ENCODE measurements at places on chromosomes 2 and 18.
A peak's percentile ranks its signal among the peaks of the same experiment; 100 is the strongest.

DNA sequence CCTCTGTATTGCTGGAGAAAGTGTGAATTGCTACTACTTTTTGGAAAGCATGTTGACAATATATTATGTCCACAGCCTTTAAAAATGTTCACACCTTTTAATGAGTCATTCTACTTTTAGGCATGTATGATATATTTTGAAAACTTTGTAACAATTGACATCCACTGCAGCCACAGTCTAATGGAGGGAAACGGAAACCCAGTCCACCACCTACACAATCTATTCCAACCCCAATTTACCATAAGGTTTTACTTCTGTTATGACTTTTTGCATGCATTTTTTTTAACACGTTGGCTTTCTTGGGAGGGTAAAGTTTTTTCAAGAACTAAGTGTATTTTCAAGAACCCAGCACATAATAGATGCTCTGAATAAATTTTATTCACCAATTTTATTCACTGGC is 38.5 kb upstream of the ATP8B1 start:
- no peak for DNase-seq

GRCh38 chr2:200741468-200742202 is 70.1 kb upstream of the BZW1 start:
- no peak for DNase-seq

- no peak for DNase-seq
Observed at GRCh38 chr2:219569041-219569440, 2.3 kb downstream of the OBSL1 start.

GRCh38 chr2:54353216-54353615 is 97.2 kb upstream of the TSPYL6 start:
- DNase-seq: no peak

DNA sequence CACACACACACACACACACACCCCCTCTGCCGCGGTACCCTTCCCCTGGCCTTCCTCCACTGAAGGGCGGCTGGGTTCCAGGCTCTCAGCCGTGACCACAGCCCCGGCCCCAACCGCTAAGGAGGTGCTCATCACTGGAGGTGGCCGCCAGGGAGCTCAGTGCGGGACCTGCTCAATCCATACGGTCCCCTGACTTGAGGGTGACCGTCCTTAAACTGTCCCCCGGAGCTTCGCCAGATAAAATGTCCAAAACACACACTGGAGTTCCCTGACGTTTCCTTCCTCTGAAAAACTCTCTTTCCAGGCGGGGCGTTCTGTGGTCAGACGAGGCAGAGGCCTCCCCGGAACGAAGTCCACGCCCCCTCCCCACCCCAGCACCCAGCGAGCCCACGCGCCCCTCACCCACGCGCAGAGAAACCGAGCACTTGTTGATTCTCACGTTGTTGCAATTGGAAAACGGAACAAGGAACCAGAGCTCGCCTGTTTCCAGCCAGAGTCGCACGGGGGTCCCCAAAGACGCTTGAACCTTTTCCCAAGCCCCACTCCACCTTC is 1.4 kb downstream of the MBP start:
- DNase-seq: no peak

DNA sequence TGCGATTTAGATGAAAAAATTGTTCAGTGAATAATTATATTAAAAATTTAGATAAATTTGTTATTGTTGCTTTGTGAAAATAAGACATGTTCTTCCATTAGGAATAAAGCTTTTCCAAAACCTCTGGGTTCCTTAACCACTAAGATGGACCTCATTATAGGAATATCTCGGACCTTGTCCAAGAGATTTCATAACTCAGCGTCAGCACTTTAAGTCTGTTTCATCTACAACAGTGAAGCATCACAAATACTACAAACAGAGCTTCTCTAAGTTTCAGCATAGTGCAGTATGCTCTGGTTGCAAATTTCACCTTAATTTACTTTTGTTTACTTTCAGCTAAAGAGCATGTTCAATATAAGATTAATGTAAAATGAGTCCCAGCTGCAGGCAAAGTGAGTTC is 150.3 kb downstream of the UBE2E3 start:
- no peak for DNase-seq

- DNase-seq: no peak
Observed at GRCh38 chr18:48656176-48656575, 117.3 kb downstream of the CTIF start.

GRCh38 chr18:48541026-48541746 is 2.4 kb downstream of the CTIF start:
- DNase-seq: peak; percentile 27

GRCh38 chr18:6646801-6647200 is 82.7 kb upstream of the ARHGAP28 start:
- DNase-seq: no peak

DNA sequence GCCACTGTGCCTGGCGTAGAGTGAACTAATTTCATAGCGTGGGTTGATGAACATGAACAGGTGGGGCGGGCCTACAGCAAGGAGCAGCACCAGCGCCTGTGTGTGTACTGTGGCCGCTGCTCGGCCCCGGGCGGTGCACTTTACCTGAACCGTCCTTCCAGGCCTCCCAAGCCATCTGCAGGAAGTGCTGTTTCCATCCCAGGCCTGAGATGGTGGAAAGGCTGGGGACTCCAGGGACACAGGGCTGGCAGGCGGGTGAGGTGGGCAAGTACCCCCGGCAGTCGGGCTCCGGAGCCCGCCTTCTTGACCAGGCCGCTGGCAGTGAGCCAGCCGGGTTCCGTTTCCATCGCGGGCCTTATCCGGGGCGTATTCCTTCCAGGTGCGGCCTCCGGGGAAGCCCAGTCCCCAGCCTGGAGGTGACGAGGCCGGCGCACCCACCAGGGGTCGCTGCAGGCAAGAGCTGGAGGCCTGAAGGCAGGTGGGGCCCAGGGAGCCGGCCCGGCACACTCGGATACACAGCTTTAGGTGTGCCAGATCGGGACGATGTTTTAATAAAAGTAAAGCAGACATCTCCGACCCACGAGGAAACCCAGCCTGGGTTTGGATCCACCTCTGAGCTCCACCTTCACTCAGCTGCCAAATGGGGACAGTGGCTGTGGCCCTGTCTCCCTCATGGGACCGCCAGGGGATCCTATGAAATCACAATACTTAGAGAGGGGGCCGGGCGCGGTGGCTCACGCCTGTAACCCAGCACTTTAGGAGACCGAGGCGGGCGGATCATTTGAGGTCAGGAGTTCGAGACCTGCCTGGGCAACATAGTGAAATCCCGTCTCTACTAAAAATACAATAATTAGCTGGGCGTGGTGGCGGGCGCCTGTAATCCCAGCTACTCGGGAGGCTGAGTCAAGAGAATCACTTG is 22.7 kb upstream of the PDIA6 start:
- no peak for DNase-seq

- DNase-seq: no peak
Observed at GRCh38 chr18:5173236-5173635, 23.8 kb downstream of the AKAIN1 start.

- no peak for DNase-seq
Observed at GRCh38 chr2:14831458-14831857, 198.9 kb downstream of the LRATD1 start.

- DNase-seq: no peak
Observed at GRCh38 chr2:173734797-173735196, 230.4 kb downstream of the SP3 start.

DNA sequence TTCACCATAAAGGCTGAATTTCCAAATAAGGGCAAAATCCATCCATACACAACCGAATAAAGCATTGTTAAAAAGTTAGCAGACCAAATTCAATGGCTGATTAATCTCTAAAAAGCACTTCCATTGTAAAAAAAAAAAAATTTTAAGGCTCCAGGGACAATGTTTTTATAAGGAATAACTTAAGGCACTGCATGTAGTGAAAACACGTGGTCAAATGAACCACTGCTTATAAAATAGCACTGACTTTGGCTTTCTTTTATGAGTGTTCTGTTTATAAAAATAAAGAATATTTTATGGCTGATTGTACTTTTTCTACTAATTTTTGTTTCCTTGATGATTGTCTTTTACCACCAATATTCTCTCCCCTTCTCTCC is 409.3 kb upstream of the KCNH7 start:
- DNase-seq: no peak

- DNase-seq: no peak
Observed at GRCh38 chr2:23015651-23016200, 369.3 kb upstream of the KLHL29 start.

DNA sequence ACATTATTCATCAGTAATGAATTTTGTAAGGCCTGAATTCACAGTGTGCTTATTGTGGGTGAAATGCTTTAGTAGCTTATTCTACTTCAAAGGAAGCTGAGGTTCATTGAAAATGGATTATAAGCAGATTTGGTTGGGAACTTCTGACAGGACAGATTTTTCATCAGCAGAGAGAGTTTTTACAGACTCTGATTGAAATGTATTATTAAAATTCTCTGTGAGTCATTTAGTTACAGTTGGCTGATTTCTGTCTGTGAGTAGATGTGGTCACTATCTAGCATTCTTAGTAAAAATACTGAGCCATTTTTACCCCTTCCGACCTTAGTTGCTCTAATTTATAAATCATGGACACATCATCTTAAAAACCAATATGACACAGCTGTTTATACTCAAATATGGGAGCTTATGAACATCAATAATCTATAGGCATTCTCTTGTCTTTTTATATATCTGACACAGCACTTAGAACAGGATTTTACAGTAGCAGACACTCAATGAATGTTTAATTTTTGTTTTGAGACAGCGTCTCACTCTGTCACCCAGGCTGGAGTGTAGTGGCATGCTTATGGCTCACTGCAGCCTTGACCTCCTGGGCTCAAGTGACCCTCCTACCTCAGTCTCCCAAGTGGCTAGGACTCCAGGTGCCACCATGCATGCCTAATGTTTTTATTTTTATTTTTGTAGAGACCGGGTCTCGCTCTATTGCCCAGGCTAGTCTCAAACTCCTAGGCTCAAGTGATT is 239.6 kb downstream of the BABAM2 start:
- DNase-seq: no peak

- no peak for DNase-seq
Observed at GRCh38 chr2:171482308-171482707, 40.0 kb upstream of the CYBRD1 start.

DNA sequence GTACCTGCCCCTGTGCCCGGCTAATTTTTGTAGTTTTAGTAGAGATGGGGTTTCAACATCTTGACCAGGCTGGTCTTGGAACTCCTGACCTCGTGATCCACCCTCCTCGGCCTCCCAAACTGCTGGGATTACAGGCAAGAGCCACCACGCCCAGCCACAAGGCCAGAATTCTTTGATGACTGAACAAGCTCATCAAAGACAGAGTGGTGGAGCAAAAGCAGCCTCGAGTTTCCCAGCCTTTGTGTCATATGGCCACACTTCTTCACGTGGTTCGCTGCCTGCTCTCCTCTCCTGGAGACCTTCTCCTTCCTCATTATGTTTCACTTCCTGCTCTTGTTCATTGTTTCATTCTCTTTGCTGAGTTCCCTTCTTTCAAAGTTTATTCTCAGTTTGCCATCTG is 9.9 kb upstream of the NPC1 start:
- DNase-seq: no peak

GRCh38 chr2:60530660-60531281 is 22.7 kb downstream of the BCL11A start:
- DNase-seq: peak; percentile 93

GRCh38 chr2:227337442-227337841 is 12.4 kb downstream of the MFF start:
- DNase-seq: no peak

GRCh38 chr2:196914867-196915460 is 11.5 kb downstream of the PGAP1 start:
- DNase-seq: no peak

- peak; percentile 21 for DNase-seq
Observed at GRCh38 chr2:165793161-165793778, 777 bp downstream of the GALNT3 start.

GRCh38 chr2:105521616-105522015 is 122.8 kb upstream of the FHL2 start:
- no peak for DNase-seq

- no peak for DNase-seq
Observed at GRCh38 chr2:188677142-188677541, 297.0 kb upstream of the COL3A1 start.
